ENCODE measurements at places on chromosomes 12 and 14. TPM values are rescaled to one million over a fixed set of nuclear protein-coding genes. Genes with fewer than 3 reads are reported as not detected.

The SRRM4 gene
- not detected for total RNA-seq

The PPP4R4 gene
- 0.38 TPM for total RNA-seq

The CATSPERB gene
- total RNA-seq, result 1.2 TPM

The METTL1 gene
- total RNA-seq, result 16.6 TPM

The PLEKHD1 gene
- total RNA-seq, result 0.10 TPM

The CLEC2A gene
- not detected for total RNA-seq

The OR10G3 gene
- not detected for total RNA-seq

The HOXC4 gene
- 17.1 TPM for total RNA-seq

The TAS2R30 gene
- total RNA-seq, result 4.3 TPM

The PPP1R1A gene
- total RNA-seq, result 7.4 TPM

The TC2N gene
- 28.3 TPM for total RNA-seq

The ACRBP gene
- 2.2 TPM for total RNA-seq

The KRT82 gene
- total RNA-seq, result not detected

The HEBP1 gene
- 63.2 TPM for total RNA-seq

The ITGA7 gene
- total RNA-seq, result 570 TPM

The GLS2 gene
- 0.24 TPM for total RNA-seq

The CCDC198 gene
- not detected for total RNA-seq

The SSPN gene
- 47.4 TPM for total RNA-seq

The SCYL2 gene
- total RNA-seq, result 40.4 TPM

The EIF2S1 gene
- 55.5 TPM for total RNA-seq

The AQP2 gene
- 0.42 TPM for total RNA-seq

The PA2G4 gene
- total RNA-seq, result 71.7 TPM

The SERPINA1 gene
- 34.5 TPM for total RNA-seq

The ALDH2 gene
- total RNA-seq, result 79.9 TPM

The GLIPR1L2 gene
- 0.65 TPM for total RNA-seq

The NFATC4 gene
- 75.1 TPM for total RNA-seq

The MANSC4 gene
- not detected for total RNA-seq

The AKT1 gene
- total RNA-seq, result 115 TPM

The ANGEL1 gene
- total RNA-seq, result 12.4 TPM

The KERA gene
- not detected for total RNA-seq

The ARHGDIB gene
- 96.6 TPM for total RNA-seq

The CISTR gene
- total RNA-seq, result not detected

The DNAI7 gene
- total RNA-seq, result not detected

The PROX2 gene
- not detected for total RNA-seq

The CLSTN3 gene
- total RNA-seq, result 31.7 TPM

The DAO gene
- 0.28 TPM for total RNA-seq

The ANKRD13A gene
- total RNA-seq, result 54.0 TPM

The SALL2 gene
- total RNA-seq, result 7.1 TPM

The DEPDC4 gene
- total RNA-seq, result 0.48 TPM

The FGD4 gene
- 24.5 TPM for total RNA-seq

The KRT6C gene
- not detected for total RNA-seq

The NTS gene
- total RNA-seq, result 1.4 TPM

The TMEM121 gene
- 1.9 TPM for total RNA-seq

The VSX2 gene
- total RNA-seq, result not detected

The SLC7A7 gene
- total RNA-seq, result 11.4 TPM

The BRF1 gene
- total RNA-seq, result 19.4 TPM

The ACOT4 gene
- 1.8 TPM for total RNA-seq

The AICDA gene
- total RNA-seq, result 0.28 TPM

The TAS2R13 gene
- 2.4 TPM for total RNA-seq

The DBX2 gene
- total RNA-seq, result 0.93 TPM

The KLRF1 gene
- total RNA-seq, result 0.33 TPM

The ITFG2 gene
- 16.7 TPM for total RNA-seq

All from posterior vena cava (tissue), 2 donors.